NCI-H2029 (cell line): ENCODE measurements at places on chromosomes 3 and 15.

DNA sequence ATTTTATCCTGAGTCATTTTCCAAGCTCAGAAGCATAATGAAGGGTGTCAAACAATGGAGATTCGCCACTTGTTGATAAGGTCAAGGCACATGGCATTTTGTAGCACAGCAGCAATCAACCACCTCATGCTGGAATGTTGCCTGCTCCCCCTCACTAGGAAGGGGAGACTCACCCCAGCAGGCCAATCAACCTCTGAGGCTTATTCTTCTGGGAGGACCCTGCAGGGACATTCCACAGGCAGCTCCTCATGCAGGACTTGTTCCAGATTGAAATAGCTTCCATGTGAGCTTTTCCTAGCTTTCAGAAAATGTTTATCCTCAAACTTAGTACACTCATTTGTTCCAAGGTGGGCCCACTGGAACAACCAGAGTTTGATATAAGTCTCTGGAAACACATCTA, 77.6 kb downstream of the SSR3 start:
- DNase-seq: no peak

DNA sequence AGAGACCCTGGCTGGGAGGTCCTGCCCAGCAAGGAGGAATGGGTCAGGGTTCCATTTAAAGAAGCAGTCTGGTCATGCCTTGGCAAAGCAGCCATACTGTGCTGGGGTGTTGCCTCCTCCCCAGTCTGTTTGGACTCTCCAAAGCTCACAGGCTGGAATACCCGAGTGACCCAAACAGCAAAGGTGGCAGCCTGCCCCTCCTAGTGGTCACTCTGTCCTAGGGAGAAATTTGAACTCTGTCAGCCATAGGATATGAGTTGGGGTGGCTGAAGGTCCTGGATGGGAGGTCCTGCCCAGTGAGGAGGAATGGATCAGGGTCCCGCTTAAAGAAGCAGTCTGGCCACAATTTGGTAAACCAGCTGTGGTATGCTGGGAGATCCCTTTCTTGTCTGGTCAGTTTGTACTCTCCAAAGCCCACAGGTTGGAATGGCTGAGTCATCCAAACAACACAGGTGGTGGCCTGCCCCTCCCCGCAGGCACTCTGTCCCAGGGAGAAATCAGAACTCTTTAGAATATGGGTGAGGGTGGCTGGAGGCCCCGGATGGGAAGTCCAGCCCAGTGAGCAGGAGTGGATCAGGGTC, 45.0 kb downstream of the CCR1 start:
- DNase-seq: no peak

- no peak for DNase-seq
These were observed 17.3 kb downstream of the KPNA1 start for GRCh38 chr3:122497425-122497824.

DNA sequence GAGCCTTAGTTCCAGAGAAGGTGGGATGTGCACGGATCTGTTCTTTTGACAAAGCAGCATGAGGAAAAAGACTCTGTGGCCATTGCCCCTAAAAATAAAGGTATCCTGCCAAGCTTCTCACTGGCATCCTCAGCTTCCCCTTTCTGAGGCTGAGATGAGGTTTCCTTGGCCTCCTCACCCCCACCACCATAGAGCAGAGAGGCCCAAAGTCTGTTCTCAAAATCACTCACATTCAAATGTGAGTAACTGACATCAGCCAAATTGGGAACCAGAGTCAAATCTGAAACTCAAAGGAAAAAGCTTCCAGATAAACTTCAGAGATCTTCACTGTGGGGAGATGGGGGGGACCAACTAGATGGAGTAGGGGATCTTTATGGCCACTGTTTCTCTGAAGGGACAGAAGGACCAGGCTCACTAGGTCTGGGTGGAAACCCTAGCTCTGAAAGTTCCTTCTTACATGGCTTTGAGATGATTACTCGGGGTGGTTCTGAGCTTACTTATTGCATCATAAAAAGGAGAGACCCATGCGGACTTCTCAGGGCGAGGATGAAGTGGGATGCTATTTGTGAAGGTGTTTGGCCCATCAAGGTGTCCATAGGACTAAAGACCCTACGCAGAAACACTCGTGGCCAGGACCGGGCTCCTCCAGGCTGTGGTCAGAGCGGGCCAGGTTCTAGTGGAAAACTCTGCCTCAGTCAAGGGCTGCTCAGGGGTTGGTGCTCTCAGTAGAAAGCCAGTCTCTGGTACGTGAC, 61.5 kb upstream of the MEF2A start:
- no peak for DNase-seq

GRCh38 chr3:116270056-116270455, 175.2 kb downstream of the LSAMP start:
- DNase-seq: no peak

DNA sequence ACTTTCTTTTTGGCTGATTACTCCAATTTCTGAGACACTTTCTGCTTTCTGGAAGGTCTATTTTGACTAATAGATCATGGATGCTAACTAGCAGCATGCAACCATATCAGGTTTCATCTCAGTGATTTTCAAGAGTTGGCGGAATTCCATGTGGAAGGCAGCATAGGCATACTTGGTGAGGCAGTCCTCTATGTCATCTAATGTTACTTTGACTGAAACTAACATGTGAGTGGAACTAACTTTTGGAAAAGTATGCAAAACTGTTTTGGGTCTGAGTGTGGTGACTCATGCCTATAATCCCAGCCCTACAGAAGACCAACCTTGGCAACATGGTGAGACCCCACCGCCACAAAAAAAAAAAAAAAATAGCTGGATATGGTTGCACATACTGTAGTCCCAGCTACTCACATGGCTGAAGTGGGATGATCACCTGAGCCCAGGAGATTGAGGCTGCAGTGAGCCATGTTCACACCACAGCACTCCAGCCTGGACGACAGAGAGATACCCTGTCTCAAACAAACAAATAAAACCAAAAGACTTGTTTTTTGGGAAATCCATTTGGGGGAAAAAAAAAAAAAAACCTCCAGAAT, 1033.7 kb downstream of the ROBO1 start:
- peak; percentile 11 for DNase-seq

GRCh38 chr15:58490888-58491473, 59.2 kb downstream of the LIPC start:
- DNase-seq: no peak

DNA sequence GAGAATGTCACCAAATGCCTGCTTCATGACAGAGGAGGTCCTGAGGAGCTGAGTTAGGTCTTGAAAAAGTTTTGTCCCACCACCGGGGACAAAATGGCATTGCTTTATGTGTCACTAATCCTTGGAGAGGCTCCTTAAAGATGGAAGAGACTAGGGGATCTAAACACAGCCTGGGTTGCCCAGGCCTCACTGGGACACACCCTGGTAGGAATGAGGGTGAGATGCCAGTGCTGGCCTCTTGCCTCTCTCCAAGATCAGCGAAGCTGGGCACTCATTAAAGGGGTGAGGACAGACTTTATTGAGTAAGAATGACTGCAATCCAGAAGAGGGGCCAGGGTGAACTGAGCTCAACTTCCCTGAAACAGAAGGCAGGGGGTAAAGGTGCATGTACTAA, 58.5 kb upstream of the KLF13 start:
- DNase-seq: no peak

GRCh38 chr3:182807061-182807460, 13.8 kb downstream of the ATP11B start:
- no peak for DNase-seq

DNA sequence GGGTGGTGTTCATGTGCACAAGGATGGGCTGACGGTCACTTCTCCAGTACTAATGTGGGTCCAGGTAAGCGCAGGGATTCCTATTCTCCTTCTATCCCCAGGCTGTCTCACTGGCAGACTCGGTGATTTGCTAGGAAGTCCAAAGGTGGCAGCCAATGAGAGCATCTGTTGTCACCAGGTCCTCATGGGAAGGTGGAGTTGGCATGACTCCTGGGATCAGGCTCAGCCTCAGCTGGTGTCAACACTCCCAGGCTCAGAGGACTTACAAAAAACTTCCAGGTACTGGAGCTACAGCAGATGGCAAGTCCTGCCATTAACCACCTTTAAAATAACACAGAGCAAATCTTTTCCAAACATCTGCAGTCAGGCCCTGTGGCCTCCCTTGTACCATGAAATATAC, 13.8 kb downstream of the XYLB start:
- DNase-seq: peak; percentile 1

DNA sequence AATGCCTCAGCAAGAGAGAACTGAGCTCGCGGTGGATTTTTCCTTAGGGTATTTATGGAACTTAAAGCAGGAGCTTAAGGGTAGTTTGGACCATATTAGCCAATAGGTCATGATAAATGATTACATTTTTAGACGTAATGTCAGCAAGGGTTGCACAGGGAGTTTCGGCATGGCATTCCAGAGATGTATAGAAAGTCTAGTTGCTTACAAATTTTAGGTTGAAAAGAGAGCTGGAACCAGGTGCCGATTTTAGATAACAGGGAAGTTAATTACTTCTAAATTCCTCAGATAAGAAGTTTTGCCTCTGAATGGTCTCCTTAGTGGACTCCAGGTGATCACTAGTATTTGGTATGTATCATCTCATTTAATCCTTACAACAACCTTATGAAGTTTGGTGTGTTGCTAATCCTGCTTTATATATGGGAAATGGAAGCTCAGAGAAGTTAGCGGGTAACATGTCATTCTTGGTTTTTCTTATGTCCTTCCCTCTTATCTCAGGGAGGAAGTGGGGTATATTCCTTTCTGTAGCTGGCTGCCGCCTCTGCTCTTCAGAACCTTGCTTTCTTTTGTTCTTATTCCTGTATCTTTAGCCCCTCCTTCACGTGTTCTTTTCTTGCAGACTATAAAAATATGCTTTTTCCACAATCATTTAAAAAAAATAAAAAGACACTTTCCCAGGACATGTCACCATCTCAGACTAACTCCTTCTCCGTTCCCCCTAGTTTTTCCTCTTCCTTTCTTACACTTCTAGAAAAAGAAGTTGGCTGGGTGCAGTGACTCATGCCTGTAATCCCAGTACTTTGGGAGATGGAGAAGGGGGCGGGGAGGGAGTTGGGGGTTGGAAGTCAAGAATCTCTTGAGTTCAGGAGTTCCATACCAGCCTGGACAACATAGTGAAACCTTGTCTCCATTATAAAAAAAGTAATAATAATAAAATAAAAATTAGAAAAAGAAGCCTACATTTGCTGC, 25.7 kb downstream of the IQGAP1 start:
- DNase-seq: no peak

- no peak for DNase-seq
These were observed 556.1 kb upstream of the MDFIC2 start for GRCh38 chr3:70868561-70868960.

- no peak for DNase-seq
These were observed 1064.3 kb upstream of the EPHA6 start for GRCh38 chr3:95750097-95750496.

- no peak for DNase-seq
These were observed 28.9 kb downstream of the TKT start for GRCh38 chr3:53226841-53227407.

- no peak for DNase-seq
These were observed 8.6 kb upstream of the LYSMD4 start for GRCh38 chr15:99741835-99742234.

- DNase-seq: no peak
These were observed 37.6 kb downstream of the GBE1 start for GRCh38 chr3:81723732-81724313.

DNA sequence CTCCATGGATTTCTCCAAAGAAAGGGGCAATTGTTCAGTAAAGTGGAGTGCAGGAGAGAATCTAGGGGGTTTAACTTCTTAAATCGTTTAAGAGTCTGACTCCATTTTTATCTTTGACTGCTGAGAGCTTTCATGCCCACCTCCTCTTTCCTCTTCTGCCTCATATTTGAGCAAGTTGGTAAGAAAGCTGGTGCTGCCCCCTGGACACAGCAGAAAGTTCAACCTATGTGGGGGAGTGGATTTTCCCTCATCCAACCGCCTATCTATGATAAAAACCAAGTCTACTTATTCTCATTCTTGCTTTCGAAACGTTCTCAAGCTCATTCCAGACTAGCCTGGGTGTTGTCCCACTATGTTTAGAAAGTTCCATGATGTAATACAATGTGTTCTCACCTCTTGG, 26.0 kb downstream of the HHLA2 start:
- no peak for DNase-seq

DNA sequence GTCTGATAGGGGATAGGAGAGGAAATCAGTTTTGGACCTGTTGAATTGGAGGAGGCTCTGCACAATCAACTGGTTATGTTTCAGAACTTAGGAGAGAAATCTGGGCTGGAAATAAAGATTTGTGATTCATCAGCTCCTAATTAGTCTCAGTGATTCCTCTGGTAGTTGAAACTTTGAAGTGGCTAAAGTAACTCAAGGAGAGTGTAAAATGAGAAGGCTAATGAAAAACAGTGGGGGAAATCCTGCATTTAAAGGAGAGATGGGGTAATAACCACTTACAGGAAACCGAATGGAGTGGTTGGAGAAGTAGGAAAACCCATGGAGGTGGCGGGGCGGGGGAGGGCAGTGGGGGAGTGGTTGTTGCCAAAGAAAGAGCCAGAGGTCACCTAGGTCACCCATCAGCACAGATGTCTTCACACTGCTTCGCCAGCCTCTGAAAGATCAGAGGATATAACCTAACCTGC, 32.6 kb downstream of the MAP2K5 start:
- DNase-seq: no peak

DNA sequence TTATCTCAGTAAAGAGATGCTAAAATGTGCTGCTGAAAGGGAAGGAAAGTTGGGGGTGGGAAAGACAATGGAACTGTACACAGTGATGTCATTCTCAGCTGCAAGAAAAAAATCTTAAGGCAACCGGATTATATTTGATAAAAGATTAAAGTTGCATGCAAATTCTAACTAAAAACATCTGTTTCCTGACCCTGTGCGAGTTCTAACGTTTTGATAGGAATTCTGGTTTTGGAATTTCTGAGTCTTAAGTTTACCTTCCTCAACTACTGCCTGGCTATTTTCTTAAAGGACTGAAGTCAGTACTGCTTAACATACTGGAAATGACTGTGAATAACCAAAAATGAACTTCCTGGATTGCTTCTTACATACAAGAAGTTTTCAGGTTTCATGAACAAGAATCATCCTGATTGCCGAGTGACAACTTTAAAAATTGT, 115.5 kb downstream of the SLC25A26 start:
- no peak for DNase-seq

- DNase-seq: no peak
These were observed 29.3 kb downstream of the RARRES1 start for GRCh38 chr3:158702815-158703481.

GRCh38 chr3:124209426-124209825, 217.5 kb upstream of the ROPN1 start:
- no peak for DNase-seq

DNA sequence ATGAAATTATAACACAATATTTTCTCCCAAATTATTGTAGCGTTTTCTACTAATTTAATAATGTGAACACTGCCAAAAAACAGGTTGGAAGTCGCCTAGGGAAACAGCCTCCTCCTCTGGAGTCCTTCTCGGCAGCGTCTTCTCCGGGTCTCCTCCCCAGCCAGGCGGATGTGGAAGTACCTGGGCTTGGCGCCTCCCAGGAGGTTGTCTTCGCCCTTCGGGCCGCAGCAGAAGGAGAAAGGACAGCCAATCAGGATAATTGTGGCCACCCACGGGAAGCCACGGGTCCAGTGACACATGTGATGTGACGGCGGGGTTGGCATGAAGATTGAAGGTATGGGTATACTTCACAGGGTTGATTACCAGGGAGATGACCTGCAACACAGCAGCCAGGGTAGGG, 491.2 kb downstream of the PYDC2 start:
- DNase-seq: no peak

- DNase-seq: no peak
These were observed 107.7 kb upstream of the SLC6A11 start for GRCh38 chr3:10708216-10708893.
